ENCODE measurements at places on chromosomes 5 and 9.

GRCh38 chr5:176882567-176882903 lies 16.6 kb downstream of the HK3 start:
- DNase-seq = no peak

DNA sequence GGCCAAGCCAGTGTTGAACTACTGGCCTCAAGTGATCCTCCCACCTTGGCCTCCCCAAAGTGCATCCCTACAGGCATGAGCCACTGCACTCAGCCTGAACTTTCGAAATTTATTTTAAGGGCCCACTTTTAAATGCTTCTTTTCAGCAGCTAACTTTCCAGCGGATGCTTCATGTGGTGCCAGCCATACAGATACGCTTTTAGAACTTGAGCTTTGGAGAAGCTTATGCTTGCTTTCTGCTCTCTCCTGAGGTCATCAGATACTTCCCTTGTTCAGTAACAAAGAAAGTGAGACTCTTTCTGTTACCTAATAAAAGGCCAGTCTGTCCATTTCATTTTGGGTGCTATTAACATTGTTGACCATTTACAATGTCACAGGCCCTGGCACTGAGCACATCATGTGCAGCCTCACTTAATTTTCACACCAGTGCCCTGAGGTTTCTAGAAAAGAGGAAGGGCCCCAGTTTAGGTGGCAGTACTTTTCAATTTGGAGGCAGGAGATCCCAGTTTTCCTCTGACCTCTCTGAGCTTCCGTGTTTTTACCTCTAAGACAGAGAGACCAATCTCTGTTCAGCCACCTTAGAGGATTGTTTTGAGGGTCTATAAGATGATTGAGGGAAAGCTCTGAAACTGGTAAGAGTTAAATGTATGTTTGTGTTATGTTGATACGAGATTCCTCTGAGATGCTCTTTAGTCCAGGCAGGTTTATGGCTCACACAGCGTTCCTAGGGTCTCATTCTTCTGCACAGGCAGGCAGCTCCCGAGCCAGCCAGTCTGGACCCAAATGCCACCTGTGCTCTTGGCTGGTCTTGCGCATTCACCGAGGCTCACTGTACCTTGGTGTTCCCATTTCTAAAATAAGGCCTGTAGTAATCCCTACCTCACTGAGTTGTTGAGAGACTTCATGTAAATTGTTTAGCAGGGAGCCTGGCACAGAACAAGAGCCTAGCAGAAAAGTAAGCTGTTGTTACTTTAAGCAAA lies 4.4 kb downstream of the ABL1 start:
- DNase-seq = no peak

DNA sequence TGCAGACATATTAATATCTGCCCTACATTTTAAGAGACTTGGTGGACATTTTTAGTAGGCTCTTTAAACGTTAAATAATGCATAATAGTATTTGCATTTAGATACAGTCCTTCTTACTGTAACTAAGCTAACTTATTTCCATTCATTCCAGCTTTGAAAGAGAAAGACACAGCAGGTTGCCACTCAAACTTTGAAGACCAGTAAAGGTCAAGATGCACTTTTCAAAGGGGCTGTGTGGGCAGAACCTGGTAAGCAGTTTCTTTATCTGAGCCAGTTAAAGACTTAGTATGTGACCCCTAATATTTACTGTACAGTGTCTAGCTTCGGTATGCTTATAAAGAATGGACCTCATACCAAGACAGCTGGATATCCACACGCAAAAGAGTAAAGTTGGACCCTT lies 20.8 kb downstream of the PLGRKT start:
- no peak for DNase-seq

GRCh38 chr9:96476591-96476990 lies 26.6 kb downstream of the HABP4 start:
- DNase-seq = no peak

- DNase-seq = no peak
Observed at GRCh38 chr5:142888469-142889085, 118.4 kb downstream of the ARHGAP26 start.

DNA sequence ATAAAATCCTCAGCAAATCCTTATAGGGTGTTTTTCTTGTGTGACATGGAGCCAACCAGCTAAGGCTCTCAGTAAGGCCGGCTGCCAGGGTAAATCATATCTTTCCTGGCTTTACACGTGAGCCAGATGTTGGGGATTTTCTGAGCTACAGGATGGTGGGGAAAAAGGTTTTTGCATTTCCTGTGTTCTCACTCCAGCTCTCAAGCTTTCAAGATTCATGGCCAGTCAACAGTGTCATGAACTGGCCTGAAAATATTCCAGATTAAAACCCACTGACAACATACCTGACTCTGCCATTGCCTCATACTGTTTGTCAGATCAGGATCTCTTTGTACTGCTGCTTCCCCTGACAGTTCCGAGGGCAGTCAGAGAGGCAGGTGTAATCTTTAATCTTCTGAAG lies 306.9 kb downstream of the GLIS3 start:
- DNase-seq = no peak

DNA sequence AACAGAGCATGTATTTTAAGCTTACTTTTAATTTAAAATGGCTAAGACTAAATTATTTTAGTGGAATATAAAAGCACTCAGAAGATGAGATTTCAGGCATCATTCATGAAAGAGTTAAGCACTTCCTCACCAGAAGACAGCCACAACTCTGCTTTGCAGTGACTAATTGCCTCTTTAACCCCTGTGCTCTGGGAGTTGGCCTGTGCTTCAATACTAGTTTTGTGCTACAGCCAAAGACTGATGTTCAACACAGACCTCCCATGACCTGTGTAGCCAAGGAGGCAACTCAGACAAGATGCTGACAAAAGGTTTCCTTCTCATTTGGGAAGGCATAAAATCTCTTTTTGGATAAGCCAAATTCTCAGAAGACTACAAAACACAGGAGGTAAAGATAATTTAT lies 353.5 kb downstream of the FBXL17 start:
- no peak for DNase-seq

GRCh38 chr9:4994166-4994890 lies 9.3 kb downstream of the JAK2 start:
- no peak for DNase-seq

DNA sequence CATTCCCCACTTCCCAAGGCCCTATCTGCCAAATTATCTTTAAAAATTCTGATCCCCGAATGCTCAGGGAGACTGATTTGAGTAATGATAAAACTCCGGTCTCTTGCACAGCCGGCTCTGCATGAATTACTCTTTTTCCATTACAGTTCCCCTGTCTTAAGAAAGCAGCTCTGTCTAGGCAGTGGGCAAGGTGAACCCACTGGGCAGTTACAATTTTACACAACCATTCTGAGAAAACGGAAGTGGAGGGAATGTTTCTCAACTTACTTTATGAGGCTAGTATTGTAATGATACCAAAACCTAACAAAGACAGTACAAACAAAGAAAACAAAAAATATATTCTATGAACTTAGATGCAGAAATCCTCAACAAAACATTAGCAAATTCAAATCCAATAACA lies 100.0 kb downstream of the MCTP1 start:
- peak; percentile 79 for DNase-seq

GRCh38 chr9:21966140-21966851 lies 27.9 kb downstream of the CDKN2A start:
- no peak for DNase-seq

GRCh38 chr5:127061956-127062355 lies 11.3 kb downstream of the C5orf63 start:
- no peak for DNase-seq

DNA sequence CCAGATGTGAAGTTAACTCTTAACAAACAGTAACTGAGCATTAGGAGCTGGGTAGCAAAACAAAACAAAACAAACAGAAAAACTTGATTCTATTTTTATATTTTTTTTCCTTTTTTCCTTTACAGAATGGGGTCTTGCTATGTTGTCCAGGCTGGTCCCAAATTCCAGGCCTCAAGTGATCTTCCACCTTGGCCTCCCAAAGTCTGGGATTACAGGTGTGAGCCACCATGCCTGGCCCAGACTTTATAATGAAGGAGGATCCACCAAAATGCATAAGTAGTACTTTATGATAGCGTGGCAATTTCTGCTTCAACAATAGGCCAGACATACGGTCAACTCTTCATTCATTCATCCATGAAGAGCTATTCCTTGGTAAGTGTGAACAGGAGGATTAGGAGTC lies 5.9 kb upstream of the IQGAP2 start:
- DNase-seq = no peak

- DNase-seq = no peak
Observed at GRCh38 chr9:130352081-130352480, 86.5 kb downstream of the HMCN2 start.

- no peak for DNase-seq
Observed at GRCh38 chr9:112054916-112055315, 120.2 kb downstream of the SUSD1 start.

GRCh38 chr5:13662626-13663025 lies 281.9 kb downstream of the DNAH5 start:
- DNase-seq = no peak

DNA sequence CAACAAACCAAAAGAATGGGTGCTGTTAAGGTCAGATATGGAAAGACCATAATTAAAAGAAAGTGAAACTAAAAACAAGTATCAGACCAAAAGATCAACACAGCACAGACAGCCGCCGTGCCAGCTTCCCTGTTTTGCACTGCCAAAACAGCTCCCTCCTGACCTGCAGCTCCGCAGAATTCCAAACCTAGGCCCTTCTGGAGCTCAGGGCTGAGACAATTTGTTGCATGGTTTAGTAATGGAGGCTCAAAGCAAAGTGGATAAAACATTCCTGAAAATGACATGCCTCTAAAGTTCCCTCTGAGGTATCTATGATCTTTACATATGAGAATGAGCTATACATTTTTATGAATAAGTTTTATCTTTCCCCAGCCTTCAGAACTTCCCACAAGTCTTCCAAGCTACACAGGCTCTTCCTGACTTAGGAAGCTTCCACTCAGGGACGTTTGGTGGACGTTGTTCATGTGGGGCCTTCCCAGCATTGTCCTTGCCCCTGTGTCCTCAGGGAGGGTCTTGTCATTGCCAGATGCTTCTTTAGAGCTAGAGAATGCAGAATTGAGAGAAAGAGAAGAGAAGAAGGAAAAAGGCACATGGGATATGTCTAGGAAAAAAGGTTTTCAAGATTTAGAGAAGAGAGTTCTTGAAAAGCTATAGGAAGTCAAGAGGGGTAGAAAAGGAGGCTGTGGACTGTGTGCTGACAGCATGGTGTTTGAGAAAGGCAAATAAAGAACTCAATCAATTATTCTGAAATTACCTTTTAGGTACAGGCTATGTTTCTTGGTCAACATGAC lies 28.4 kb upstream of the SSBP2 start:
- DNase-seq = peak; percentile 2

- no peak for DNase-seq
Observed at GRCh38 chr5:146529984-146530383, 14.0 kb upstream of the GPR151 start.

DNA sequence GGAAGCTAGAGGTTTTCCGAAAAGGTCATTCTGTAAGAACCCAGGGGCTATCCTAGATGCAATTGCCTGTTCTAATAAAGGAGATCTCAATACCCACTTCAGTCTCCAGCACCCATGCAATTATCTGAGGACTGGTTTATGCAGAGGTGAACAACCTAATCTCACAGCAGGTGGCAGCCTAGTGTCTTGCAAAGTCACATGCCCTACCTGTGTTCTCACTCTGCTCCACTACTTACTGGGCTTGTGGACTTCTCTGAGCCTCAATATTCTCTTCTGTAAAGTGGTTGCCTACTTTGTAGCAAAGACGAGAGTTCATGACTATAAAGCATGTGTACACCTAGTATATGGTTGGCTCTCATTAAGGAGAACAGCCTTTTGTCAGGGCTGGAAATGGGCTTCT lies 21.0 kb upstream of the ALDH1B1 start:
- DNase-seq = peak; percentile 1

GRCh38 chr9:120770931-120771330 lies 22.3 kb downstream of the FBXW2 start:
- DNase-seq = no peak

GRCh38 chr9:131972889-131973288 lies 106.8 kb downstream of the MED27 start:
- no peak for DNase-seq

- no peak for DNase-seq
Observed at GRCh38 chr5:171275841-171276544, 33.1 kb upstream of the TLX3 start.

DNA sequence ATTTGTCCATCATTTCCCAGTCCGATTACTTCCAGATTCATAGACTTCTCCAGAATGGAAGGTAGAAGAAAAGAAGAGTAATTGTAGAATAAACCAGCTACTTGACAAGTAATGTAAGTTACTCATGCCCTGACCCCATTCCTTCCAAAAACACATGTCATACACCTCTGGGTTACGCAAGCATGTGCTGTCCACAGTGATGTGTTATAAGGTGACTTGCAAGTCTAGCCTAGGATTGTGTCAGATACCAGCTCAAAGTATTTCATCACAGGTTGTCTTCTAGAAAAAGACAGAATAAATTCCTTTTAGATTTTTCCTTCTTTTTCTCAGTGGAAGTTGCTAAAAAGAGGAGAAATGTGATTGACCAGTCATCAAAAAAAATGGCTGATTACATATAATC lies 8.0 kb upstream of the TLR4 start:
- DNase-seq = no peak

GRCh38 chr5:170522211-170523141 lies 18.7 kb downstream of the KCNIP1 start:
- no peak for DNase-seq
